NCI-H526 treated with DMSO at 0.1 percent for 48 hours (cell line): ENCODE measurements at places on chromosomes 3 and 15.

DNA sequence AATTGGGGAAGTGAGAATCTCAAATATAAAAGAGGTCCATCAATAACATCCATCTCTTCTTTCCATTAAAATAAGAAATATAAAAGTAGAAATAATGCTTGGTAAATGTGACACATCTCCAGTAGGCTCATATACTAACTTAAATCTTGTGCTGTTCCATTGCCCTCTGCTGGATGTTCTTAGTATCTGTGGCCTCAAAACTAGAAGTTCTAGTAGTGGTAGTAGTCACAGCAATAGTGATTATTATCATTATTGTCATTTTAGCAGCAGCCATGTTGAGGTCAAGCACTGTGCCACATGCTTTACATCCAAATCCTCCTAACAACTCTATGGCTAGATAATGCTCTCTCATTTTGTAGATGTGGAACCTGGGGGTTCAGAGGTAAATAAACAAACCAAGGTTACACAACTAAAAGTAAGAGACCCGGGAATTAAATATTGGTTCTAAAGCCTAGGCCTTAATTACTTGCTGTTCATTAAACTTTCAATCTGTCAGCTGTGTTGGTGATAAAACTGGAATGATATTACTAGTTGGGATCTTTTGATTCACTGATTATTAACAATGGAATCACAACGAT lies 20.2 kb upstream of the BTLA start:
- peak; percentile 30 for DNase-seq

DNA sequence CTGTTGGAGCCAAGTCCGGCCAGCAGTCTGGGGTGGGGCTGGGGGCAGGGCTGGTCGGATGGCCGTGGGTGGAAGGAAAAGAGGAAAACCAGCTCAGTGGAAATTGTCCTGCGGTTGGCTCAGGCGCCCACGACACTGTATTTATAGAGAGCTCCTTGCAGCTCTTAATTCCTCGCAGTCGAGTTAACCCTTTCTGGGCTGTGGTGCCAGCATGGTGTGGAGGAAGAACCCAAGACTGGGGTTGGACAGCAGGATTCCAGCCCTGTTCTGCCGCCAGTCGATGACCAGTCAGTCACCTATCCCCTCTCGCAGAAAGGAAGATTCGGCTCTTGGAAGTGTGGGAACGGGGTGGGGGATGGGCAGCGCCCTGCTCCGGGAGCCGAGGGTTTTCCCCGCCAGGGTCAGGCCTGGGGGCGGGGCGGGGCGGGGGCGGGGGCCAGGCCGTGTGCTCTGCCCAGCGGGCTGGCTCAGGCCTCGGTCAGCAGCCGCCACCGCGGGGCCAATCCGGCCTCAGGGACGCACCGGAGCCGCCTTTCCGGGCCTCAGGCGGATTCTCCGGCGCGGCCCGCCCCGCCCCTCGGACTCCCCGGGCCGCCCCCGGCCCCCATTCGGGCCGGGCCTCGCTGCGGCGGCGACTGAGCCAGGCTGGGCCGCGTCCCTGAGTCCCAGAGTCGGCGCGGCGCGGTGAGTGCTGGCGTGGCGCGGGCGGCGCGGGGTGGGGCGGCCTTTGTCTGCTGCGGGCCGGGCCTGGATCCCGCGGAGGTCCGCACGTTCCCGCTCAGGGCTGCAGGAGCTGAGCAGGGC lies at the start of gene CD276:
CD276 (plus strand) TSS at position 607 of the 804 bp plus-strand sequence. CDS start 15,257 bp downstream, outside the sequence.
- peak; percentile 22 for DNase-seq

GRCh38 chr3:166837535-166837934 lies 542.6 kb downstream of the ZBBX start:
- peak; percentile 20 for DNase-seq

DNA sequence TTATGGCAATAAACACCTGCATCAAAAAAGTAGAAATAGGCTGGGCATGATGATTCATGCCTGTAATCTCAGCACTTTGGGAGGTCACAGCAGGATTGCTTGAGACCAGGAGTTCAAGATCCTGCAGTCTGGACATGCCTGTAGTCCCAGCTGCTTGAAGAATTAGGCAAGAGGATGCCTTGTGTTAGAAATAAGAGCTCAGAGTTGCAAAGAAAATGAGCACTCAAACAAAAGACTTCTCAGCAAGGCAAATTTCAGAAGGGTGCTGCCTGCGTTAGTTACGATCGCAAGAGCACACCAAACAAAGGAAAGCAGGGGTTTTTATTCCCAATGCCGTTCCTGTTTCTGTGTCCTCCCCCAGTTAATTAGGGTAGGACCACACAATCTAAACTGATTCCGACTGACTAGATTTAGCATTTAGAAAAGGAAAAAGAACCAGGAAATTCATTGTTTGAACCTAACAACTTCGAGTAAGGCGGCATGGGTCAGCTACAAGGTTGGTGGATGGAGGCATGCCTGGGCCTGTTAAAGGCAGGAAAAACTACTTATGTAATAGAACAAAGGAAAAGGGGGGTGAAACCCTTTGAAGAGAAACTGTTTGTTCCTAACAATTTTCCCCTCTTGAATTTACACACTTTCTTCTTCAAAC lies 55.5 kb downstream of the DLG1 start:
- no peak for DNase-seq

DNA sequence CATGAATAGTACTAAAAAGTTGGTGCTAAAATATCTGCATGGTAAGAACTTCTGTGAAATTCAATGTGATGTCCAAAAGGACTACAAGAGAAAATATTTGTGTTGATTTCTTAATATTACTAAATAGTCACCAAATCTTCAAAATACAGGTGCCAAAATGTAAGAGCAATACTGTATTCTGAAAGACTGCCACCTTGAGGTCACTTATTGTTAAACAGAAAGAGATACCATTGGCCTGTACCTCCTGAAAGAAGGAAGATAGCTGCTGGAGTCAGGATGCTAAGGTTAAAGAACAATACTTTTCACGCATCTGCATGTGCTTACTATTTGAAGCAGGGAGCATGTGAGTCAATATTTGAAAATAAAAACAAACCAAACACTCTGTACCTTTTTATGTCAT lies 72.0 kb upstream of the LSAMP start:
- no peak for DNase-seq

DNA sequence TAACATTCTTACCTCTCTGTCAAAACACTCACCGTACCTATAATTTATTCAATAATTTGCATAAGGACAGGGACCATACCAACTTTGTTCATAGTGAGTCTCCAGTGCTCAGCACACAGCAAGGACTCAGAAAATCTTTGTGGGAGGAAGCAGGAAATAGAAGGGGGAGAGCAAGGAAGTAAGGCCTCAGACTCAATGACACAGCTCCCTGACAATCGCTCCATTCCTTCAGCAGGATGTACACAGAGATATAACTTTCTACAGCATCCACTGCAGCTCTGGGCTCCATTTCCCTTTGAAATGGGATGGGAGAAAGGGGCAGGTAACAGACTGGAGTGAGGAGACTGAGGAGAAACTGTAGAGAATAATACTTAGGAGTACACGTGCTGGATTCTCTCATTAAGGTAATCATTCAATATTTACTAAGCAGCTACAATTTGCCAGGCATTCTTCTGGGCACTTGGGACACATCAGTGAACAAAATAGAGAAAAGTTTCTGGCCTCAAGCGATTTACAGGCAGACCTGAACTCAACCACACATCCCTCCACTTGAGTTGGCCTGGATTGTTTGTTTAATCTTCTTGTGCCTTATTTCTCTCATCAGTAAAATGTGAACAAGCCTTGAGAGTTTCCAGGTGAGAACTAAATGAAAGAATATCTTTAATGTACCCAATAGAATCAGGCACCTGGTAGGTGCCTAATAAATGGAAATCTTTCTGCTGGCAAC lies 330.3 kb upstream of the THBS1 start:
- peak; percentile 16 for DNase-seq

GRCh38 chr3:47512416-47513124 lies 942 bp downstream of the ELP6 start:
- no peak for DNase-seq

DNA sequence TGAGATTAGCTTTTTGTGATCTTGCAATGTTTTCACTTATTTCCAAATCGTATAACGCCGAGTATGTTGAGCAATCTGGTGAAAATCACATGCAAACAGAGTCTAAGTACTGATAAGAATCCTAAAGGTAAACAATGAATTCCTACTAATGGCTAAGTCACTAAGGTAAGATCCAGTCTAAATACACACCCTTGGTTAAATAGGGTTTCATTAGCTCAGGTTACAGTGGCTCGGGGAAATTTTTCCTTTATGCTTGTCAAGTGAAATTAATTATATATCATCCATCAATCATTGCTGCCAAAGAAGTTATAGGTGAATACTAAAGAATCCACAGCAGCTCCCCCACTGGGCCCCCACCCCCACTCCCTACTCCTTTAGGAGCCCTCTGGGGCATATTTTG lies 139.3 kb downstream of the SOX2 start:
- DNase-seq: no peak

DNA sequence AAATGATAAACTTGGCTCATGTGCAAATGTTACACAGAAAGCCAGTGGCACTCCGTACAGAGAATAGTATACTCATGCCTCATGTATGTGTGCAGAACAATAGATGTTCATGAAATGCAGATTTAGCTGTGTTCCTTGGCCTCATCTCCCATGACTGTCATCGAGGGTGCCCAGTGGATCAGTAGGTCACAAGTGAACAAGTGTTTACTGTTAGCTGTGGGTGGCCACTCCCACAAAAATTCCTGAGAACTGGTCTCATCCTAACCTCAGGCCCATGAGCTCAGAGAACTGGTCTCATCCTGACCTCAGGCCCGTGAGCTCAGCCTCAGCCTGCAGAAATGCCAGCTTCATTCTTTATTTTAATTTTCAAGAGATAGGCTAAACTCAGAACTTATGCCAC lies 124.1 kb downstream of the GADL1 start:
- no peak for DNase-seq

GRCh38 chr3:66483409-66483906 lies 17.4 kb downstream of the LRIG1 start:
- DNase-seq: no peak

DNA sequence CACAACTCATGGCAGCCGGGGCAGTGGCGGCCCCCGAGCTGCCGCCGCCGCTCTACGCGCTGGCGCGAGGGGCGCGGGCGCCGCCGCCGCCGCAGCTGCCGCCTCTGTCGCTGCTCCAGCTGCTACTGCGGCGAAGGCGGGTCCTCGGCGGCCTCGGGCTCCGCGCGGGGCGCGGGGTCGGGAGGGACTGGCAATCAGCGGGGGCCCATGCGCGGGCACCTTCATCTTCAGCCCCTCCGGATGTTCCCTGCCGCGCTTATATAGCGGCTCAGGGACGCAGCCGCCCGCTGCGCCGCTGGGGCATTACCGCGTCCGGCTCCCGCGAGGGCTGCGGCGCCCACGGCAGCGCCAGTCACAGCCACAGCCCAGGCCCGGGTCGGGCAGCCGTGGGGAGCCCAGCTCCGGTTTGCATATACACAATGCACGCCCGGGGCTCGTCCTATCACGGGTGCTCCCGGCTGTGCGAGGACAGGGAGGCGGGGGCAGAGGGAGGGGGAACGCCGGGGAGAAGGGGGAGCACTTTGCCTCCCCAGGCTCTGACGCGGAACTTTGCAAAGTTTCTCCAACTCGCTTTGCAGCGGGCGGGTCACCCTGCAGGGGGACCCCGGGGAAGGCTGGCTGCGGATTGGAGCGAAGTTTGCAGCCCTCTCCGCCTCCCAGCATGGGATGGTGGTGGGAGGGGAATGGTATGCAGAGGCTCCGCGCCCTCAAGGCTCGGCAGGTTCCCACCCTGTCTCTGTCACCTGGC lies at the start of gene VGLL3:
VGLL3 (minus strand) TSS at position 416 of the 748 bp plus-strand sequence; CDS start at position 10, 406 bp downstream.
- peak; percentile 82 for DNase-seq

DNA sequence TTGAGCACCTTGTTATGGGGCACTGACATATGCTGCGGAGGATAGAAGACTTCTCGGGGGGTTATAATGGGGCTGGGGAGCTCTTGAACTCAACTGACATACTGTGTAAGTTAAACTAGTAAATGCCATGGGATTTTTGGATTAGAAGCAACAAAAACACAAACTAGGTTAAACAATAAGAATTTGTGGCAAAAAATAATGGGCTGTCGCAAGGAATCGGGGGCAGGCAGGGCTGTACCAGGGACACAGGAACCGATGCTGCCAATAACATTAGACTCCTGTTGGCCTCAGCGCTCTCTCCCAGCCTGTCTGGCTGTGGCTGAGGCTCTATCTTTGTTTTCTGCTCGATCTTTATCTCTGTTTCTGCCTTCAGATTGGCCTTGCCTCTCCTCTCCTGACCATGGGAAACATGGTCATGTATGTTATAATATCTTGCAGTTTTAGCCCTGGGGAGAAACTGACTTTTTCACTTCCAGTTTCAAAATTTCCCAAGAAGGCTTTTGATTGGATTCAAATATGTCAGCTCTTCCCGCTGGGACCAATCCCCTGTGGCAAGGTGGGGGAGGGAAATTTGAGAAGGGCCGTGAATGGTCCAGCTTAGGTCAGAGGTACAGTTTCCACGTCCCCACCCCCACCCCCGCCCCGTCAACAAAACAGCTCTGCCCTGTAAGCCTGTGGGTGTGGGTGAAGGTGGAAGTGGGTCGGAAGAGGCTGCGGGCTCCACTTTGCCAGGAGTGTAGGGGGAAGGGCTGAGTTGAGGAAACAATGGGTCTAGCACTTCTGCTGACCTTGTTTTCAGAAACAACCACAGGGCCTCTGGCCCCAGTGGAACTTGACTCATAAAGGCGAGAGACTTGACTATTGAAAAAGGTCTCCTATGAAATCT lies 161.1 kb upstream of the TBL1XR1 start:
- no peak for DNase-seq

- DNase-seq: no peak
Observed at GRCh38 chr3:94187697-94188096, 124.8 kb downstream of the NSUN3 start.

GRCh38 chr3:2097641-2098191 lies 950 bp upstream of the CNTN4 start:
- no peak for DNase-seq

- DNase-seq: no peak
Observed at GRCh38 chr15:74616996-74617395, 1.4 kb downstream of the CLK3 start.

DNA sequence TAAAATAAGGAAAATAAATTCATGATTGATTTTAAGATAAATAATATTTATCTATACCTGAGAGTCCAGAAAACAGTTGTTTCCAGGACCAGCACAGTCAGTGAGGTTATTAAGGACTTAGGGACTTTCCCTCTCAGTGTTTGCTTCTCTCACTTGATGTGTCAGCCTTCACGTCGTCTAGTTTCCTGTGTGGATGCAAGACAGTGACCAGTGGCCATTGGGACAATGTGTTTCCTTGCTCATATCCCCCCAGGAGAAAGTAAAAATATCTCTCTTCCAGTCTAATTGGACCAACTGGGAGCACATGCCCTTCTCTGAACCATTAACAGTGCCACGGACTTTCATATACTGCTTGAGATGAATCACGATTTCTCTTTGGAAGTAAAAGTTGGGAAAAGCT lies 157.8 kb upstream of the CTNNB1 start:
- DNase-seq: no peak

GRCh38 chr3:115784739-115785536 lies 161.6 kb downstream of the GAP43 start:
- no peak for DNase-seq

- no peak for DNase-seq
Observed at GRCh38 chr3:13657660-13658435, 108.9 kb downstream of the FBLN2 start.
